ENCODE measurements at places on chromosomes 6 and 20.

GRCh38 chr6:85797993-85798392 lies 155.3 kb upstream of the SYNCRIP start:
- no peak for DNase-seq

- DNase-seq, result no peak
Observed at GRCh38 chr6:73079978-73080377, 145.3 kb downstream of the KHDC1L start.

DNA sequence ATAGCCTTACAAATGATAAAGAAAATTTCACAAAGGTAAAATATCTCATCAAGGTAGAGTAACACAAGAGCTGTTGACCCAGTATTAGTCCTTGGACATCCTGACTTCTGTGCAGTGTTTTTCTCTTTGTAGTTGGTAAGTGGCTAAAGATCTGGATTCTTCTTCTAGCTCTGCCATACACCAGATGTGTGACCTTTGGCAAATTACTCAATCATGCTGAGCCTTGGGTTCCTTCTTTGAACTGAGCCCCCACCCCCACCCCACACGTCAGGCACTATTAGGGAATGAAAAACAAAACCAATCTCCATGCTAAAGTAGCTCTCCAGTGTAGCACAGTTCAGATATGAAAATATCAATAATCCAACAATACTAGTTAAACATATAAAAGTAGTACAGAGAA lies 15.1 kb upstream of the TRIM39 start:
- no peak for DNase-seq

DNA sequence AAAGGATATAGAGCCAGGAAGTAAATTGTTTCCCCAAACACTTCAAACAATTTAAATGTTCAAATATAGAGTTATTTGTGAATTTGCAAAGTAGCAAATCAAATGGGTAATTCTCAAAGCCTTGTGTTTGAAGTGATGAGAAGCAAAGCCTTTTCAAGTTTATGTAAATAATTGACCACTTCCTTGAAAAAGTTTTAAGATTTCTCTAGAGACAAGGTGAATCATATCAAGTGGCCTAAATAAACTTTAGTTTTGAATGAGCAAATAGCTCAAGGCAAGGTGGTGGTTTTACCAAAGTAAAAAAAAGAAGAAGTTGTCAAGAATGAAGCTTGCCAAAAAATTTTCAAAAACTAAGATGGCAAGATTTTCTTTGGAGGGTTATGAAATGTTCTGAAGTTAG lies 42.6 kb upstream of the IFNGR1 start:
- DNase-seq, result no peak

DNA sequence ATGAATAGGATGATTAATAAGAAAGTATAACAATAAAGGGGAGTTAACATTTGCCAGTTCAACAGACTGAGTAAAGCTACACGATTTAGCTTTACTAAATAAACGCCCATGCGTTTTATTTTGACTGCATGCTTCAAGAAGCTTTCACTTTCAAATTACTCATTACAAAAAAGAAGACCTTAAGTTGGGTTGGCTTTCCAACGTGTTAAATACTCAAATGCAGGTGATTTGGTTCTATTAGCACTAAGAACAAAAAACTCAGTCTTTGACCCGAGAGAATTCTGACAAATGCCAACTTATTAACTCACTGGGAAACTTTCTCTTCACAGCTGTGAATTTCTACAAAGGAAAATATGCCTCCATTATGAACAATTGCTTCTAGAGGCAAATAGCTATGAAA lies 24.8 kb downstream of the RNF146 start:
- no peak for DNase-seq

GRCh38 chr6:151240036-151240685 lies 394 bp downstream of the AKAP12 start:
- DNase-seq, result no peak

- DNase-seq, result no peak
Observed at GRCh38 chr6:41056768-41057490, 3.9 kb downstream of the APOBEC2 start.

DNA sequence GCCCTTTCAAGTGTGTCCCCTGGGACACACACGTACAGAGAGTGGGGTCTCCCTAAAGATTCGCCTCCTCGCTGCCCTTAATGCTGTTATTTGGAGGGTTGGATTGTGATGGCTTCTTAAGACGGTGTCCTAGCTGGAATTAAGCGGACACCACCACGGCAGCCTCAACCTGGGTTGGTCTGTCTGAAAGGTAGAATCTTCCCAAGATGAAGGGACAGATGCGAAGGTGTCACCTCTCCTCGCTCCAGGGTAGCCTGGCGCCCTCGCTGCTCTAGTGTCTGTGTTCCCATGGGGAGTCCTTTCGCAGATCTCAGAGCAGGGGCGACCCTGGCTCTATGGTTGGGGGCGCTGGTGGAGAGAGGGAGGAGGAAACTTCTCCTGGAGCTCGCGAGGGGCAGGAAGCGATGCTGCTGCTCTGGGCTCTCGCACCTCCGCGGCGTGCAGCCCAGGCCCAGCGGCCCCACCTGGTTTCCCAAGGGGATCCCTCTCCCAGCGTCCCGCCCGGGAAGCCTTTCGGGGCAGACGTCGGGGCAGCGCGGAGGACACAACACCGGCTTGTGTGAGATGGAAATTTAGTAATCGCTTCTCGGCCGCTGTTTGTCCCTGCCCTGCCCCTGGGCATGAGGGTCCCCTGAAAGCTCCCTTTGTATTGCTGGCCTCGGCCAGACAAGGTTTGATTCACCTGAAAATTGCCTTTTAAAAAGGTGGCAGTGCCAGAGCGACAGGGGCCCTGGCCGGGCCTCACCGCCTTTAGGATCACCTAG lies 1.7 kb downstream of the RSPO3 start:
- DNase-seq, result no peak

DNA sequence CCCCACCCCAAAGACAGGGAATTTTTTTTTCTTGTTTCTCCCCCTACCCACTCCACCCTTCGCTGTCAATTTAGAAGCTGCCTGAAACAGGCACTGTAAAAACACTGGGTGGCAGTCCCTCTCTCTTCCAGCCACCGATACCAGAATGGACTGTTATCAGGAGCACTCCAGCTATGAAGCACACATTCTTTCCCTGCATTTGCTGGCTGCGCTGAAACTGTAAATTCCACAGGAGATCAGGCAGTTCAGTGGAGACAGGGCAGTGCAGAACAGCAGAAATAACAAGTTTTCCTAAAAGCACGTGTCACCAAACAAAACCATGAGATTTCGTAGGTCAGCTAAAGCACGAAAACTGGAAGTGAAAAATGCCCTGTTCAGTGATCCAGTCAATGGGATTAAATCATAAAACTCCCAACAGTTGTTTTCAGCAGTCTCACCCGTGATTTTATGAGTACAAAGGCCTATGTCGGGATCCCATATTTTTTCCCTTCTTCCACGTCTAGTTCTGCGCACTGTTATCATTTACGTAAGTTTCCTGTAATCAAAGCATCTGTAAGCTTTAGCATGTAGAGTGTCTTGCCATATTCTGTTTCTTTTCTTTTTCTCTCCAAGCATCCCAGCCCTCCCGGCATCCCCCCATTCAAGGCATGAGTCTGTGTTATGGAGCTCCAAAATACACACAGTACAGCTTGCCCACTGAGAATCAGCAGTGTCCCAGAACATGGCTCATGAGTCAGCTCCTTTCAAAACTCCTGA lies 359.9 kb upstream of the EPHA7 start:
- no peak for DNase-seq

GRCh38 chr6:108132863-108133262 lies 33.0 kb upstream of the NR2E1 start:
- DNase-seq, result no peak

- DNase-seq, result no peak
Observed at GRCh38 chr6:86657192-86657591, 280.1 kb upstream of the HTR1E start.

- DNase-seq, result no peak
Observed at GRCh38 chr6:73024598-73024997, 200.7 kb downstream of the KHDC1L start.

GRCh38 chr6:90890683-90891330 lies 303.9 kb upstream of the MAP3K7 start:
- no peak for DNase-seq

DNA sequence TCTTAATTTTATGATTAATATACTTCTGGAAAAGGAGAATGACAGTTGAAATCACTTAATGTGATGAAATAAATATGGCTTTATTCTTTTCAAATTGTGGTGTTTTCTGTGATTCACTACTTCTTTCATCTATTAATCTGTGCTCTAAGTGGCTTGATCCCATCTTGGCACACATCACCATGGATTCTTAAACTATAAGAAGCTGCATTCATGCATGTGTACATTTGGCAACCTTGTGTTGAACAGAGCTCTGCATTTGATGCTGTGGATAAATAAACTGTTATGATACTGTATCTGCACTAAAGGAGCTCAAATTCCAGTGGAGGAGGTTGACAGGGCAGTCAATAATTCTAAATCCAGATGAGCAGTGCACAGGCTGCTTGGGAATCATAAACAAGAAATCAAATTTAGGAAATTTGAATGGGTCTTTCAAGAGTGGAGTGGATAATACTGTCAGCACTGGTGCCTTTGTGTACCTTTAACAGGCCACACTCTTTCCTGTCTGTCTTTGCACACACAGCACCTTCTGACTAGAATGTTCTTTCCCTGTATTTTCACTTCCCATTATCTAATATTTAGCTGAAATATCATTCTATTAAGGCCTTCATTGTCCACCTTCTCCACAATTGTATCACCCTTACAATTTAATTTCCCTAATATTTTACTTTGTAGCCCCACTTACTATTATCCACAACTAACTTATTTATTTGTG lies 252.9 kb downstream of the GRM1 start:
- DNase-seq, result no peak

DNA sequence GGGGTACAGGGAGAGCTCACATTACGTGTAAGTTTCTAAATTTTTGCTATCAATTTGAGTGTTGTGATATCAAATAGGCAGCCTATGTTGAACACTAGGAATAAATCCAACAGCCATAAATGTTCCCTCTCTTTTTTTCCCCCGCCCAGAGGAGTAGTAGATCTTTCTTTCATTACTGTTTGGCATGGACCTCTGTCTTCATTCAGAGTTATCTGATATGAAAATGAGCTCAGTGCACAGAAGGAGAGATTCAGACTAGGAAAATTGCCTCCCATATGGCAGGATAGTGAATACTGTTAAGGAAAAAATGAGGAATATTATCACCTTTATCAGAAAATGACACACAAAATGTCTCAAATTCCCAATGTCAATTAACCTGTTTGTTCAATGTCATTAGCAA lies 110.0 kb upstream of the EYS start:
- no peak for DNase-seq

DNA sequence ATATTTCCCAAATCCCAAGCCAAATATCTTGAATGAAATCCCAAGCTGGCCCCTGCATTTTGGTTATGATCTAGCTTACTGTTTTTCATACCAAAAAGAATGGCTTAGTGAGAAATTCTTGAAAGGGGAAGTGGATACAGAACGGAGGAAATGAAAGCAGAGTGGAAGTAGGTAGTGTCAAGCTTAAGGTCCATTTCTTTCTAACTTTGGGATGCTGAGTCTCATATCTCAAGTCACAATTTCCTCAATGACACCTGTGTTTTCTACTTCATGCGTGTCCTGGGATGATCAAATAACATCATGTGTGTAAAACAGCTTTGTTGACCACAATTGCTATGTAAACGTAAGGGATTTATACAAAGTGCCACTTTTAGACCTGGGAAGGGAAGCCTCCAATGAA lies 238.8 kb upstream of the SLC35B3 start:
- no peak for DNase-seq

GRCh38 chr6:127695108-127695507 lies 118.1 kb downstream of the C6orf58 start:
- no peak for DNase-seq

GRCh38 chr6:8100159-8100854 lies 2.0 kb downstream of the EEF1E1 start:
- no peak for DNase-seq

Data from NCI-H2107 (cell line).